ENCODE measurements at places on chromosomes 11 and 22. TPM values are rescaled to one million over a fixed set of nuclear protein-coding genes. Genes with fewer than 3 reads are reported as not detected.

DNA sequence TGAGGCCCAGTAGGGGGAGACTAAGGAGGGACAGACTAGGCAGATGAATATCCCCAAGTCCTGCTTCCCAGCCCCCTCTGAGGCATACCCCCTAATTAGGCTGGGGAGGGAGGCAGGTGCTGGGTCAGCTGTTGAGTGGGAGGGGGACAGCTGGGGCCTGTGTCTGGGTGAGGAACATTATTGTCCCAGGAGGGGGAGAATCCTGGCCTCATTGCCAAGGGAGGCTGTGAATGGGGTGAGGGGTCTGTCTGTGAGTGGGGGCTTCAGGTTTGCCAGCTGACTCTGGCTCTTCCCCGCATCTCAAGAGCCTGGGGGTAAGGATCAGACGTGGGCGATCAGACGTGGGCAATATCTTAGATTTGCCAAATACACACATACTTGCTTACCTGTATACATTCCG, 2.1 kb downstream of the INPPL1 start:
- DNase-seq: no peak

GRCh38 chr22:46665151-46665695, 45.0 kb downstream of the GRAMD4 start:
- DNase-seq: no peak

- no peak for DNase-seq
These were observed 8.5 kb downstream of the PHOX2A start for GRCh38 chr11:72235351-72236057.

DNA sequence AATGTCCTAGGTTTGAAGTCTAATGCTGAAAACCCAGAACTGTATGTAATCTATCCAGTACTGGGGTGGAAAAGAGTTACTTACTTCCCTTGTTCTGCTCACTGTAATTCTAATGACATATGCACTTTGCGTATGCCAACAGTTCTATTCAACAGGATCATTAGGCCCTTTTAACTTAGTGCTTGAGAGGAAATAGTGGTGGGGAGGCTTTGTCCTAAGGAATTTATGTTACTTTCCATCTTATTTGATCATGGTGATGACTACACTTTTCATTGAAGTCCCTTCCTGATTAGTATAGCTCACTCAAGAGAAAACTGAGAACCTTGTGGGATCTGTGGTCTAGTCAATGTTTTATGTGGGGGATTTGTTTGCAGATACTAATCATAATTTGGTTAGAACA, 348.2 kb downstream of the GUCY1A2 start:
- peak; percentile 72 for DNase-seq

GRCh38 chr22:48357196-48357595, 1470.5 kb downstream of the BRD1 start:
- no peak for DNase-seq

DNA sequence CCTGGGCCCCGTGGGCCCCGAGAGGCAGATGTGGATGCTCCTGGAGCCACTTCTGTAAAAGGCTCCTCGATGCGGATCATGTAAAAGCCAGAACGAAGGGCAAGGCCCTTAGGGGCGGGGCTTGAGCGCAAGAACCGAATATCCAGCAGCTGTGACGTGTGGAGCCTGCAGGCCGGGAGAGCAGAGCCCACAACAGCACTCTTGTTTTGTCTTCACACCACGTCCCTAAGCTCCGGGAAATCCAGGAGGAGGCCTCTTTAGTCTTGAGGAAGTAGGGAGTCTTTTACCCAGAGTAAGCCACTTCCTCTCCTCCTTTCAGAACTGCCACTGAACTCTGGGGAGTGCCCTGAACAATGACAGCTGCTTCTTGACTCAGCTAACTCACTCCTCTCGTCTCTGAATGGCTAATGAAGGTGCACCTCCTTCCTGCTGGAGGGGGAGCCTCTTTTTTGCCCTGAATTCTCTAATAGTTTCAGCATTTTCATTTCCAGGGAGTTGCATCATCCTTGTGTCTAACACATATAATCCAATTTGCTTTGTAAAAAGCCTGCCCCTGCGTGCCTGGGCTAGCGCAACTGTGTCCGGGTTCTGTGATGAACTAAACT, 12.5 kb downstream of the L3MBTL2 start:
- peak; percentile 11 for DNase-seq

DNA sequence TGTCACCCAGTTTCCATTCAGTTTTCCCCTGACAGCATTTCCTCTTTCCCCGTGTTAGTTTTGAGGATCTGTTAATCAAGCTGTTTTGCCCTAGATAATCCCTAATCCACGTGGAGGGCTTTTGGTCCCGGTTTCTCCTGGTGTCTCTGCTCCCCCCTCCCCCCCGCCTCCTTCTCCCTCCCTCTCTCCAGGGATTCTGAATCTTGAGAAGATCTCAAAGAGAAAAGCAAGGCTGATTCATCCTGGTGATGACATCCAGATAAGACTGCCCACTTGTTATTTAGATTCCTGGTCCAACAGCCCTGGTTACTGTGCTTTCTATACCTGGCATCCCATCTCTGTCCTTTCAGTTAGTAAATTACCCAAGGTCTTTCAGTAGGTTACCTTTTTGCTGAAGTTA, 59.4 kb downstream of the KCNA4 start:
- no peak for DNase-seq

- no peak for DNase-seq
These were observed 5.6 kb upstream of the SMCO4 start for GRCh38 chr11:93548679-93549319.

DNA sequence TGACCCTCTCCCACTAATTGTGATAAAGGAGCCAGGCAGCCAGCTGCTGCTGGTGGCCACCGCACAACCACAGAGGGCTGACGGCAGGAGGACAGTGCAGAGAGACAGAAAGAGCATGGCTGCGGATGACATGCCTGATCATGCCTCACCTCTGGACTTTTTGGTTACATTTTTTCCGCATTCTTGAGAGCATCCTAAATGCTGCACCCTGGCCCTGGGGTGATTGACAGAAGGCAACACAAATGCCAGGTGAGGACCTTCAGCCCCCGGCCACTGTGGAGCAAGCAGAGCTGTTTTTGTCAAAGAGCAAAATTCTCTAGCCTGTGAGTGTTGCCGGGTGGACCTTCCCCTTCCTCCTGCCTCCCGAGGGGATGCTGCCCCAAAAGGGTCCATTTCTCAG, 78.5 kb downstream of the RPS6KA4 start:
- DNase-seq: no peak

GRCh38 chr11:36953976-36954375, 355.9 kb upstream of the RAG2 start:
- DNase-seq: no peak

GRCh38 chr11:17652556-17652955, 66.8 kb upstream of the MYOD1 start:
- no peak for DNase-seq

DNA sequence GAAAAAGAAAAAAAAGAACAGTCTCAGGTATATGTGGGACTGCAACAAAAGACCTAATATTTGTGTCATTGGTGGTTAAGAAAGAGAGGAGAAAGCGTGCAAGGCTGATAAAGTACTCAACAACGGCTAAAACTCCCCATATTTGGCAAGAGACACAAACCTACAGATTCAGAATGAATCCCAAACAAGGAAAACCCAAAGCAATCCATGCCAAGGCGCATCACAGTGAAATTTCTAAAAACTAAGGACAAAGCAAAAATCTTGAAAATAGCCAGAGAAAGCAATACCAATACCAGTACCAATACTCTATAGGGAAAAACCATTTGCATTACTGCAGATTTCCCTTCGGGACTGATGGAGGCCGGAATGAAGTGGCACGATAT, 32.4 kb upstream of the SEPTIN5 start:
- DNase-seq: no peak

- DNase-seq: peak; percentile 41
These were observed 393.7 kb downstream of the BRD1 start for GRCh38 chr22:49433717-49434611.

- no peak for DNase-seq
These were observed 2.9 kb downstream of the IFITM5 start for GRCh38 chr11:296171-297050.

DNA sequence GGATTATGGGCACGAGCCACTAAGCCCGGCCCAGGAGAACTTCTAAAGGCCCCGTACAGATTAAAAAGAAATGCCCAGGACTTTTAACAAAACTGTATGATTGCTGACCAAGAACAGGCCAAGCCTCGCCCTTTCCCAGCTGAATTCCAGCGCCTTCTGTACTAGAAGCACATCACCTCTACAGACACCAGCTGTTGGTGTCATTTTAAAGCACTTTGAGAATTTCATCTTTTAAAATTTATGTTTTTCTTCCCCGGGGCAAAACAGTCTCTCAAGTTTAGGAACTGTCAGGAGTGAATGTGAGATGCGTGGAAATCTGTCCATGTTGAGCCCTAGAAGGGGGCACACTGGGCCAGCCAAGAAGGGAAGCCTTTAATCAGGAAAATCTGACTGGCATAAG, 362.4 kb downstream of the LARGE1 start:
- DNase-seq: no peak

DNA sequence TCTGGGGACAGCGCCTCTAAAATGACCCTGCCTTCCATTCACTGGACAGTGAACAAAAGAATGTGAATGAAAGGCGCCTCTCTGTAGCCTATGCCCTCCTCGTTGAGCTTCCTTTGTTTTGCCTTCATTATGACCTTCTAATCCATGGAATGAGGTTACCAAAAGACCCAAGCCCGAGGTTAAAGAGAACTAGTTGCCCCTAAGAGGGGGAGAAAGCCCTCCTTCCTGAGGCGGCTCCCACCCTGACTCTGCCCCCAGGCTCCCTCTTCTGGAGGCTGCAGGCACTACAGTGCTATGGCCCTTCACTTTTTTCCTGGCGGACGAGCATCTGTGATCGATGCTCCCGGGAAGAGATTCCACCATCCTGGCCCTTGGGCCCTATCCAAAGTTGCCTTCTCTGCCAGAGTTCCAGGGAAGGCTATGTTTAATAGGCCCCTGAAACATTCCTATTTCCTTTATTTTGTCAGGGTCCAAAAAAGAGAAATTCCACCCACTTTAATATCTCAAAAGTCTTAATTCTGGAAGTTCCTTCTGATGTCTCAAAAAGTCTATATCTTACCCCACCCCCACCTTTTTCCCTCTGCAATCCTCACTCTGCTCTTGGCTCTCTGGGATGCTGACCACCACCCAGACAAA, 147.3 kb downstream of the FEZ1 start:
- no peak for DNase-seq

DNA sequence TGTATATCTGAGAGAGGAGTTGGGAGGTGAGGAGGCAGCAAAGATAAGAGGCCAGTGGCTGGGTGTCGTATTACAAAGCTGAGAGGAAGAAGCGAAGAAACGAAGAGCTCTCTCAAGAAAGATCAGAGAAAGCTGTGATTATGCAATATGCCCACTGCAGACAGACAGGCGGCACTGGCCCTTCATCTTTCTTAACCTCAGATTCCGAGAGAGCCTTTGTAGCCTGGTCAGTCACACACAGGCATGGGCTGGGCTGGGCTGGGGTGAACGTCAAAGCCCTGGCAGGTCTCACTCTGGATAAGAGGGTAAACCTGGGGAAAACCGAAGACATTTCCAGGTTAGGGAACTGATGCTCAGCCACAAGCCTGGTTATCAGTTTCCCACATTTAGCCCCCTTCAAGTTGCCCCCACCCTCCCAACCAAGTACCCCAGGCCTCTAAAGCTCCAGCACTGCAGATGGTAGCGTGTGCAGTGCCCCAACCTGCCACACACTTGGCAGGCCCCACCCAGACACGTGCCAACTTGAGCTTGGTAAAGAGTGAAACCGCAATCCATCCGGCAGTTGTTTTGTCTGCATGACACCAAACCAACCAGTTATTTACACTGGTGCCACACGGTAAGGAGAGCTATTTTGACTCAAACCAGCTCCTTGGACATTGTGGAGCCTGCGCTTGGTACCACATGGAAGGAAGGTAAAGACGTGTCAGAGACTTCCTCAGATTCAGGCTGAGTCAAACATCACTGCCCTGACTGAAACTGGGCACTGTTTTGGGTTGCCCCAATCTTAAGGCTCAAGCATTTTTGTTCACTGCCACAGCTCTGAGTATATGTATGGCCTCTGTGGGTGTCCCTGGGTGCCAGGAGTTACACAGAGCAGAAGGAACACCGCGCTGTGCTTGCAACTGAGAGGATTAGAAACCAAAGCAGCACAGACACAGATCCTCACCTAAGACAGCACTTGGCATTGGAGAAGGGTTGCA, 135.9 kb downstream of the FDX1 start:
- peak; percentile 65 for DNase-seq

DNA sequence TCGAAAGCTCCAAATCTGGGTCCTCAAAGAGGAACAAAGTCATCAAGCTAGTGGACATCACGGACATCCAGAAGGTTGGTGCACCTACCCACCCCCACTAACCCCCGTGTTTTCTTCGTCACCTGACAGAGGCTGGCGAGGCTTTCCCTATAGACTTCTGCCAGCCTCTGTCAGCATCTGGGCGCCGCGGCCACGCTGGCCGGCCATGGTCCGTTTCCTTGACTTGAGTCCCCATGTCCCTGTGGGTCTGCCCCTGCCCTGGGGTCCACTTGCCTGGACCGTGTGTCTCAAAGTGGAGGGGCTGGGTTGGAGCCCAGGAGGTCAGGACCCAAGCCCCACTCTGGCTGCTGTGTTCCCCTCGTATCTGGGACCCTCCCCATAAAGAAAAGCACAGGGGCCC, 55.3 kb downstream of the GRAMD4 start:
- no peak for DNase-seq

GRCh38 chr11:40186437-40187263, 1272.8 kb downstream of the LRRC4C start:
- DNase-seq: peak; percentile 38

DNA sequence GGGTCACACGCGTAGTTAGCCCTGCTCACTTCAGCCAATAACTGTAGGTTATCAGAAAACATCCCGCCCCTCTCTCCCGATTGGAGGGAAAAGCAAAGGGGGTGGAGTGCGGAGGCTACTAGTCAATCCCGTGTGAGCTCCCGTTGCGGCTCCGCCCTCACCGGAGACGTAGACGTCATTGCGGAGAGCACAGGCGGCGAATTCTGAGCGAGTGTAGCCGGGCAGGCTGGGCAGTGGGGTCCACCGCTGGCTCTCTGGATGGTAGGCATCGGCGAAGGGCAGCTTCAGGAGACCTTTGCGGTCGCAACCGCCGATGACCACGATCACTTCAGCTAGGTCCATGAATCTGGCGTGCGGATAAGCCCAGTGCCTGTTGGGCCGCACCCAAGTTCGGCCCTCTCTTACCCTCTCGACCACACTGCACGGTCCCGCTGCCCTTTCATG, 4.7 kb downstream of the KLHL35 start:
- DNase-seq: no peak

DNA sequence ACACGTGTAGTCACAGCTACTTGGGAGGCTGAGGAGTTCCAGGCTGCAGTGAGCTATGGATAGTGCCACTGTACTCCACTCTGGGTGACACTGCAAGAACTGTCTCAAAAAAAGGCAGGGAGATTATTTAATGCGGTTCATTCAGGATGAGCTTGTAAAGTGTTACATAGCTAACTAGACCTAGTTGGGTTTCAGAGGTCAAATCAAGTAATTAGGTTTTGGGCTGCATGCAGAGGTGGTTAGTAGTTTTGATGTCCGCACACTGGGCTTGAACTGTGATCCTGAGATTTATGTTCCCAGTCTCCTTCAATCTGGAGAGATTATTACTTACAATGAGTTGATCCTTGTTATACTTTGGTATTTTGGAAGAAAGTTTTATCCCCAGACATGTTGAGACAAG, 2.1 kb upstream of the RBM4 start:
- no peak for DNase-seq

The APOC3 gene
- not detected for total RNA-seq

The CASP4 gene
- 60.6 TPM for total RNA-seq

The WT1 gene
- total RNA-seq: 4.4 TPM

The OR9Q2 gene
- not detected for total RNA-seq

The CACNA1I gene
- not detected for total RNA-seq

The NAALAD2 gene
- 1.3 TPM for total RNA-seq

The SAA4 gene
- total RNA-seq: not detected

The MYBPC3 gene
- total RNA-seq: not detected

The SLC29A2 gene
- total RNA-seq: 0.68 TPM

The KRTAP5-11 gene
- total RNA-seq: not detected

The YPEL4 gene
- total RNA-seq: 0.84 TPM

The OTOG gene
- not detected for total RNA-seq
